NCI-H460 (cell line): ENCODE measurements at places on chromosomes 11 and 22. TPM values are rescaled to one million over a fixed set of nuclear protein-coding genes. Genes with fewer than 3 reads are reported as not detected.
A peak's percentile ranks its signal among the peaks of the same experiment; 100 is the strongest.

The MMP26 gene
- not detected in 2 replicates for total RNA-seq

The SART1 gene
- 24.7 and 28.4 TPM in 2 replicates for total RNA-seq

The CDKN1C gene
- 0.25 and 0.32 TPM in 2 replicates for total RNA-seq

The SYT9 gene
- total RNA-seq = not detected in 2 replicates

The MMP13 gene
- not detected in 2 replicates for total RNA-seq

The XBP1 gene
- total RNA-seq = 290 and 298 TPM in 2 replicates

The CLMP gene
- 9.4 and 10.5 TPM in 2 replicates for total RNA-seq

The CCDC73 gene
- 0.12 TPM in 1 of 2 replicates, not detected in the other for total RNA-seq

The PRODH gene
- total RNA-seq = 0.23 and 0.40 TPM in 2 replicates

The KCNQ1OT1 gene
- total RNA-seq = 0.49 and 0.72 TPM in 2 replicates

DNA sequence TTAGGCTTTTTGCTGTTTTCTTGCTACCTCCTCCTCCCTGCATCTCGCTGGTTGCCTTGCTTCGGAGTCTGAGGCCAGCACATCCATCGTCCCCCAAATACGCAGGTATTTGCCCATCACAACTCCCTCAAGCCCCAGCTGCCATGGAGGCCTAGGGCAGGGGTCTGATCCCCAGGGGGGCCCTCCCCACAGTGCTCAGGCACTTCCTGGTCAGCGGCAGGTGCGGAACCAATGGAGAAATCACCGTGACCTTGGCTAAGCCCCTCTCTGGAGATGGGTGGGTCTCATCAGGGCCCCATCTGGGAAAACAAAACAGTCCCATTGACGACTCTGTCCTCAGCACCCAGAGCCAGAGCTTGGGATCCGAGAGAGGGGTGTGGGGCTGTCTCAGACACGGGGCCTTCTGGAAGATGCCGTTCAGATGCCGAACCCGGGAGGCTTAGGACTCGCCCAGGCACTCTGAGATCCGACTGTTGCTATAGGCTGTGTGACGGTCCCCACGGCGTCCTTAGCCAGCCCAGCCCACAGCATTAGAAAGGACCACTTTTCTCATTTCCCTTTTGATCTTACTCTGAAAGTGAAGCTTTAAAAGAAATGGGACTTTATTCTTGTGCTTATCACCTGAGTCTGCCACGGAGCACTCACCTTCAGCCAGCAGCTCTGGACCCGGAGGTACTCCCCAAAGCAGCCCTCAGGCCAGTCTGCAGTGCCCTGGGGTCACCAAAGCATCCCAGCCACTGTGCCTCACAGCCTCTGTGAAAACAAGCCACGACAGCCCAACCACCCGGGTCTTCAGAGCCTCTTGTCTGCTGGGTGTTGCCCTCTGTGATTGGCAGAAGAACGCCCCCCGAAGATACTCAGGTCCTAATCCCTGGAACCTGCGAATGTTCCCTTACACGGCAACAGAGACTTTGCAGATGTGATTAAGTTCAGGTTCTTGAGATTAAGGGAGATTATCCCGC lies 61.2 kb upstream of the SLC22A12 start:
- no peak for DNase-seq

GRCh38 chr22:47808236-47808635 lies 1045.8 kb downstream of the TBC1D22A start:
- no peak for DNase-seq

DNA sequence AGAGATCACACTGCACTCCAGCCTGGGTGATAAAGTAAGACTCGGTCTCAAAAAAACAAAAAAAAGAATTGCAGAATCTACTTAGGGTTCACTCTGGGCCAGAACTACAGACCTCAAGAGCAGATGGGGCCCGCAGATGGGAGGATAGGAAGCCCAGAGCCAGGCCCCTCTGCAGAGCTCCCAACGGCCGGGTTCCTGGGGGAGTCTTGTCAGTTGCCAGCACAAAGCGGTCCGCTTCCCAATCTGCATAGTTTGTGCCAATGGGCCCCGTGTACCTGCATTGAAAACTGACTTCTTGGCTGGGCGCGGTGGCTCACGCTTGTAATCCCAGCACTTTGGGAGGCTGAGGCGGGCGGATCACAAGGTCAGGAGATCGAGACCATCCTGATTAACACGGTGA lies 1.7 kb upstream of the CHID1 start:
- no peak for DNase-seq

DNA sequence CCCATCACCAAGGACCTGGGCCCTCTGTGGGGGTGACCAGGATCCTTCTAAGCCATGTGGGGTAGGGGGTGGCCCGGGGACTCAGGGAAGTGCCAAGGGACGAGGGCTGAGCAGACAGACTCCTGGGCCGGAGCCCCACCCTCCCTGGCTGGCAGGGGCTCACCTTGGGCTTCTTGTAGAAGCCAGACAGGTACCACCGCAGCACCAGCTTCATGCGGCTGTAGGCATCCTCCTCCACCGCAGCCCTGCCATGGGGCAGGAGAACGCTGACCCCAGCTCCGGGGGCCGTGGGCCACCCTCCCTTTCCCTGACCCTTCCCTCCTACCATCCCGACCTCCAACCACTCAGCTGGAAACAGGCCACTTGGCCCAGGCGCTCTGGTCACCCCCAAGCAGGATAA lies 45.9 kb upstream of the CARS1 start:
- no peak for DNase-seq

- no peak for DNase-seq
Observed at GRCh38 chr22:27518531-27519340, 282.8 kb downstream of the MN1 start.

DNA sequence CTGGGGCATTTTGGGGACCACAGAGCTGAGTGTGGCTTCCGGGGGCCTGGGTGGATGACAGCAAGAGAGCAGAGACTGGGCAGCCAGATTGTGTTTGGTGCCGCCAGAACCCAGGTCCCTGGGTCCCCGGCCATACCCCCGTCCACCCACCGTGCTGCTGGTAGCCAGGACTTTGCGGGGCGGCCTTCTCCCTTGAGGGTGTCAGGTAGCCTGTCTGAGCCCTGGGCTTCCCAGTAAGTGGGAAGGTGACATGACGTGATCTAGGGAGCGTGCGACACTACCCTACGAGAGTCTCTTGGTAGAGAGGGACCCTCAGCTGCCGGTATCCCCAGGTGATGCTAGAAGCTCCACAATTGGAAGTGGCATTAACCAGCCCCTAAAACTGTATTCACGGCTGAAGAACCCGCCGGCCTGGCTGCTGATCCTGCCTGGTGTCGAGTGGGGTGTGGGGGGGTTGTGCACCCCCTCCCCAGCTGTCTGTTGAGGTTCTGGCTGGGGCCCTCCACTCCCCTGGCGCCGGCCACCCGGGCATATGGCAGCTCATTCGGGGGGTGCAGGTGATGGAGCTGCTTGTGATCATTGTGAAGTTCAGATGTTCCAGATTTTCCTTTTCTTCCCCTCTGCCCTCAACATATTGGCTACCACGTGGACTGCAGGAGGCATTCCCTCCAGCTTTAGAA lies 66.9 kb downstream of the MPPED1 start:
- no peak for DNase-seq

- peak; percentile 46 for DNase-seq
Observed at GRCh38 chr11:102780491-102780918, at the start of gene MMP10. MMP10 (minus strand) TSS chr11:102780628; CDS start chr11:102780591, 37 bp downstream.

GRCh38 chr11:61194169-61194671 lies 9.1 kb upstream of the PGA3 start:
- DNase-seq = no peak

DNA sequence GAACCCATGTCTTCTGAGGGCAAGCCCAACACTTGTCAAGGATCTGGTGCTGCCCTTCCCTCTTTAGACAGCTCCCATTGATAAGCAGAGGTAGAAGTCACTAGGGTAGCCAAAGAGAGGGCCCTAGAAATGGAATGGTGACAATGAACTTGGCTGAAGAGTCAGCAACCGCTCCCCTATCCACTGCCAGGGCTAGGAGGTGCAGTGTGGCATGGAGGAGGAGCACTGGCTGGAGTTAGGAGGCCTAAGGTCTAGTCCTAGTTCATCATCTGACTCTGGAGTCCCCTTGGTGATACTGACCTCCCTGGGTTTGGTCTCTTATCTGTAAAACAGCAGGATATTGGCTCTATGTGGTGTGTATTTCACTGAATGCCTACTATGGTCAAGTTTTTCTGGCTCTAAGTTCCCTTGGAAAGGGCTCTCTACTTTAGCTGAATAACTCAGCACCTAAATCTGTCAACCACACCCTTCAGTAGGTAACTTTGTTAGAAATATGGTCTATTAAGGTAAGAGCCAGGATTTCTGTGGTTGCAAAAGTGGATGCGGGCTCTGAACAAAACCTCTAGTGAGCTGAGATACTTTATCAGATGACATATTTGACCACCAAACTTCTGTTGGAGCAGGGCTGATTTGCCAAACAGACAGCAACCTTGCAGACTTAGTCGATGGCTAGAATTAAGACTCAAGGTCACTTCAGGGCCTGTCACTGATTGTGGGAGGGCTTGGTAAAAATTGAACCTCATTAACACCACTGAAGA lies 10.5 kb downstream of the TIMP3 start:
- DNase-seq = no peak

DNA sequence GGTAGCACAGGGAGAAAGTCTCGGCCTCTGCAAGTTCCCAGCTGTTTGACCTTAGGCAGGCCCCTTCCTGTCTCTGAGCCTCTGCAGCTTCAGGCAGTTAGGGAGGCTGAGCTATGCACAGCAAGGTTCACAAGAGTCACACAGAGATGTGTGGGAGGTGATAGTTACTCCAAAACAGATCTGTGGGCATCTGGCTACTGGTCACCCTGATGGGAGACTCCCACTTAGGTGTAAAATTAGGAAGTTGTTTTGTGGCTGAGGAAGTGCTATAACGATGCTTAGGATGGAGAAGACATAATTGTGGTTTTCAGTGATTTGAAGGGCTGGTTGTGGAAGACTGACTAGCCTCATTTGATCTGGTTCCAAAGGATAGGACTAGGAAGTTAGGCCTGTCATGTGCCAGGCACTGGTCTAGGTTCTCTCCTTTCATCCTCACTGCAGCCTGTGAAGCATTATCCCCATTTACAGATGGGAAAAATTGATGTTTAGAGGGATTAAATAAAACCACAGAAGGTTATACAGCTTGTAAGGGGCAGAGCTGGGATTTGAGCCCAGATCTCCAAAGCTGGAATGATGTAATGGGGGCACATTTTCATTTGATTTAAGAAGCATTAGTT lies 13.5 kb downstream of the ACO2 start:
- no peak for DNase-seq

DNA sequence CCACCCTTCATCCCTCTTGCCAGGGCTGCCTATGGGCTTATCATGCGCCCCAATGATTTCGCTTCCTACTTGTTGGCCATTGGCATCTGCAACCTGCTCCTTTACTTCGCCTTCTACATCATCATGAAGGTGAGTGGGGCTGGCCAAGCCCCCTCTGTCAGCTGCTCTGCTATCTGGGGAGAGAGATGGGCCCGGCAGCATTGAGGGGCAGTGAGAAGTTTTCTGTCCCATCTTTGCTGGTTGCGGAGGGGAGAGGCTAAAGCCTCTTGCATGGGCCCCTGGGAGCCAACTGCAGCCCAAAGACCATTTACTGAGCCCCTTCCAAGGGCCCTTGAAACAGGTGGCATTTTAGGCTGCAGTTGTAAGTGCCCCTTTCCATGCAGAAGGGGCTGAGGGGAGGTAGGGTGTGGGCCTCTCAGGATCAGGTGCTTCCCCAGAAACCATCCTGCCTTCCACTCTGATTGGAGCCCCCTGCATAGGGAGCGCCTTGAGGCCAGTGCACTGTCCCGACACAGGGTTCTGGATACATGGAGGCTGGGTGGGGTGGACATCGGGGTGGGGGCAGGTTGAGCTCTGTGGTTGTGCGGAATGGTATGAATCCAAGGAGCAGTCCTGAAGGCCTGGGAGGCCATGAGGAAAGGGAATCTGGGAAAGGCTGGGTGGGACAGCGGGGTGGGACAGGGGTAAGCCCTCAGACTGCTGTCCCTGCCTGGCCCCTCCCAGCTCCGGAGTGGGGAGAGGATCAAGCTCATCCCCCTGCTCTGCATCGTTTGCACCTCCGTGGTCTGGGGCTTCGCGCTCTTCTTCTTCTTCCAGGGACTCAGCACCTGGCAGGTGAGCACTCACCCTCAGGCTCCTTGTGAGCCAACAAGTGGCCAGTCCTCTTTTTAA lies 5.8 kb upstream of the TAGLN start:
- DNase-seq = no peak

- no peak for DNase-seq
Observed at GRCh38 chr11:125401746-125402145, 94.3 kb downstream of the FEZ1 start.

DNA sequence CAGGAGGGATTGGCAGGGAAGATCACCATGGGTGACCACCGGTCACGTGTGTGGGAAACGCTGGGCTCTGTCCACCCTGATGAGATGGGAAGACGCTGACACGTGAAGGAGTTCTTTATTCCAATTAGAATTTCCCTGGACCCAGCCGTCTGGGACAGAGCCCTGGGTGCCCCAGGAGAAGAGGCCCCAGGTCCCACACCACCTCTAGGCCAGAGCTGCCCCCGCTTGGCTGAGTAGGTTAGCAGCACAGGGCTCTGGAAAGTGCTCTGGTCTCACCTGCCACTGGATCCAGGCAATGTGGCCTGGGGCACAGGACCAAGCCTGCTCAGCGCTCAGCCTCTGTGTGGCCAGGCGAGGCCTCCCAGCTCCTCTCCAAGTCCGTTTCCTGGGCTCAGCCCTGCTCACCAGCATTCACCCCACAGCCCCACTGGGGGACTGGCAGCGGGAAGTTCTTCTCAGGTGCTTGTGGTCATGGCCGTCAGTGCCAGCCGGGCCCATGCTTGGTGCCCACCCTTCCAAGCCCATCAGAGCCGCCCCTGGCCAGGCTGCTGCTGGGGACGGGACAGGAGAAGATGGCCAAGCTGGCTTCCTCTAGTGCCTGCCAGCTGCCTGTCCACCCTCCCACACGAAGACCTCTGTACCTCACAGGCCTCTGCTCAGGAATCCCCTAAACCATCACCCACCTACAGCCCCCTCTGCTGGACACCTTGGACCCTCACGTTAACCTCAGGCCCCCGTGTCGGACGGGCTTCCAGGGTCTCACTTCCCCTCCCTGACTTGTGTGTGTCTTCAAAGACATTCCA lies 62.5 kb upstream of the FGF3 start:
- no peak for DNase-seq

- DNase-seq = no peak
Observed at GRCh38 chr11:91804042-91804441, 420.6 kb upstream of the FAT3 start.

- DNase-seq = no peak
Observed at GRCh38 chr11:106228996-106229395, 151.5 kb downstream of the AASDHPPT start.

GRCh38 chr11:121265586-121265985 lies 27.0 kb upstream of the SC5D start:
- DNase-seq = no peak
